Activated naive CD8-positive, alpha-beta T cell treated with anti-CD3 and anti-CD28 coated beads for 36 hours (primary cell): ENCODE measurements at places on chromosomes 1 and 21.
A peak's percentile ranks its signal among the peaks of the same experiment; 100 is the strongest.

DNA sequence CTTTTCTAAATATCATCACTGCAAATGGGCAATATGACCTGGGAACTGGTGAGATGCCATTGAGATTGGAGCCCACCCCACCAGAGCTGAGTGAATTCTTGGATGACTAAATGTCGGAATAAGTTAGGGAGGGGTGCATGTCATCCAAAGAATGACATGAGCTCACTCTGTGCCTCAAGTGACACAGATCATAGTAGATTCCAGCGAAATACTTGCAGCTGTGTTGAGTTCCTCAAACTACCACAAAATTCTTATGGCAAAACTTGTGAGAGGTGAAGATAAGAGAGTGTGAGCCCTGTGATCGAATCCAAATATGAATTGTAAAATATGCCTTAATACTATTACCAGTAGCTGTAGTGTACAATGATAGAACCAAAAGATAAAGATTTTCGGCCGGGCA, 2.3 kb upstream of the TCP10L start:
- DNase-seq, result no peak

DNA sequence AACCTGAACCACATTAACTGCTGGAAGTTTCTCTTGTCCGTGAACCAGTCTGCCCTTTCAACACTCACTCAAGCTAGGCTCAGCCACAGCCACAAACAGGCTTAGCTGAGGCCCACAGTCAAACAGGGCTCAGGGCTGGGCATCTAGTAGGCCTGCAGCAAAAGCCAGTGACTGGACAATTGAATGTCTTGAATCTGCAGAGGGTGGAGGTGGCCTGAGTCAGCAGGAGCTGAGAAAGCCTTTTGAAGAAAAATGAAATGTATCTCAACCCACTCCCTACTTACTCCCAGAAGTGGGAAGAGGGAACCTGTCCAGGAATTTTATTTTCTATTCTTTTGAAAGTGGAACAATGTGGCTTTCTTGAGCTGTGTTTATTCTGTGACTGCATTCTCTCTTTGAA, 95.4 kb downstream of the PTPRU start:
- DNase-seq, result no peak

- no peak for DNase-seq
These were observed 5.4 kb downstream of the BLACAT1 start for GRCh38 chr1:205450448-205450847.

DNA sequence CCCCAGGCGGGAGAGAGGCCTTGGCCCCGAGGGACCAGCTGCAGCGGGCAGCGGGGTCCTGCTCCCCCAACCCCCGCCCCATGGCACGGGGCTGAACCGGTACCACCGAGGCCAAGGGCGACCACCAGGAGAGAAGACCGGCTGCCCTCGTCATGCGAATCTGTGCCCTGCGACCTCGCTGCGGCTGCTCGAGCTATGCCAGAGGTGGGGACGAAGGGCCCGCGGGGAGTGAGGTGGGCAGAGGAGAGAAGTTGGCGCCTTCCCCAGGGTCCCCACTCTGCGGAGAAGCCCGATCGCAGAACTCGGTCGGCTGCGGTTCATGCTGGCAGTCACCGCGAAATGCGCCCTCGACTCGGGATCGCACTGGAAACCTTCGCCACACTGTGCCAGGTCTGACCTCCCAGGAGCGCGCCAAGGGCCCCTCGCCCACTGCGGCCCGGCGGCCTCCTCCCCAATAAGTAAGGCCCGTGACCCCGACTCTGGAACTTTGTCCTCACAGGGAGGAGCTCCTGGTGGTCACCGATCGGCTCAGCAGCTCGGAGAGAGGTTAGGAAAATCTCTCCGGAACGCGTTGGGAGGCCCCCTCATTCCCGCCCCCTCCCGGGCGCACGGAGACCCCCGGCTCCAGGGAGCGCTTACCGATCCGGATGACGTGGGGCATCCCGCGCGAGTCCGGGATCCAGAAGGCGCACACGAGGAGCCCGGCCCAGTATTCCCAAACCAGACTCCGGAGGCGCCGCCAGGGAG, 787 bp downstream of the GRIK3 start:
- no peak for DNase-seq

- no peak for DNase-seq
These were observed 31.5 kb upstream of the KCNE2 start for GRCh38 chr21:34332347-34332746.

DNA sequence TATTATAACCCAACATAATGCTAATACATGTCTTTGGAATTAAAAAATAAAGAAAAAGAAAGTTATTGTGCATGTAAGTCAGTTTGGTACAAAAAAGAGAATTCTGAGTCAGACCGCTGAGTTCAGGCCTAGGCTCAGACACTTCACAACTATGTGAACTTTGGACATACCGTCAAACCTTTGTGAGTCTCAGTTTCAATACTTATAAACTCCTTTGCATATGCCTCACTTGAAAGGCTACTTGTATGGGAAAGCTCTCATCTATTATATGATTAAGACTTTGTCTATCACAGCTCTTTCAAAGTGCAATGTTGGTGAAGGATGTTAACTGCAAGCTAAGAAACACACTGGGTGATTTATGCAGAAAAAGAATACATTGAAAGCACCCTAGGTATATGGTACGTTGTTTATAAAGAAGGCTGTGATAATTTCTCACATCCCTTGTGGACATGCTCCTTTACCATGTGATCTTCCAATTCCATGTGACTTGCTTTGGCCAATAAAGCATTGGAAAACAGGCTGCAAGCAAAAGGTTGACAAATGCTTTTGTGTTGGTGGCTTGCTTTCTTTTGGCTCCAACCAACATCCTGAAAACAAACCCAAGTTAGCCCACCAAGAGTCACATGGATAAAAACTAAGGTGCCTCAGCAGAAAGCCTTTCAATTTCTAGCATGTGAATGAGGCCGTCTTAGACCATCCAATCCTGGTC, 49.6 kb downstream of the INTS7 start:
- DNase-seq, result no peak

- DNase-seq, result no peak
These were observed 33.1 kb downstream of the MAN1C1 start for GRCh38 chr1:25649505-25650288.

GRCh38 chr1:24535021-24535424, 20.9 kb upstream of the NCMAP start:
- DNase-seq, result peak; percentile 81

DNA sequence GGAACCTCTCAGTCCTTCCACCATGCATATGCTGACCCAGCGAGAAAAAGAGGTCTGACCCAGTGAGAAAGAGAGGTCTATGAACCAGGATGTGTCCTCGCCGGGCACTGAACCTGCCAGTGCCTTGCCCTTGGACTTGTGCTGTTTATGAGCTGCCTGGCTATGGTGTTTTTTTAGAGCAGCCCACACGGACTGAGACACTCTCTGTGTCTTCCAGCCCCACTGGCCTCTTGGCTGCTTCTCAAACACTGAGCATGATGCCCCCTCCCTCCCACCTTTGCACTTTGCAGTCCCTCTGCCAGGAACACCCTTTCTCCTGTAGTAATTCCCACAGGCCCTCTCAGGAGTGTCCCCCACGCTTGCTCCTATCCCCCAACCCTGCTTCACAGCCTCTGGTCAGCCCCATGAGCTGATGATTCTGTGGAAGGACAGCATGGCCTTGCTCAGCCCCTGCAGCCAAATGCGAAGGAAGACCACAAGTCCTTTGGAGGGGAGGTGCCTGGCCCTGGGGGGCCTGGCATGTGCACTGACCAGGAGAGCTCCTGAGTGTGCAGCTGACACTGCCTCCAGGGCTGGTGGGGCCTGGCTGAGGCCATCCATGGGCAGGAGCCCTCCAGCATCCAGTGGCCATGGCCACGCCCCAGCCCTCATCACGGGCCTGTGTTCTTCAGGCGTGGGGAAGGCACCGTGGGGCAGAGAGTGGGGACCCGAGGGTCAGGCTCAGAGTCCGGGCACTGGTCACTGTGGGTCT, 23.8 kb downstream of the WNT3A start:
- DNase-seq, result no peak

DNA sequence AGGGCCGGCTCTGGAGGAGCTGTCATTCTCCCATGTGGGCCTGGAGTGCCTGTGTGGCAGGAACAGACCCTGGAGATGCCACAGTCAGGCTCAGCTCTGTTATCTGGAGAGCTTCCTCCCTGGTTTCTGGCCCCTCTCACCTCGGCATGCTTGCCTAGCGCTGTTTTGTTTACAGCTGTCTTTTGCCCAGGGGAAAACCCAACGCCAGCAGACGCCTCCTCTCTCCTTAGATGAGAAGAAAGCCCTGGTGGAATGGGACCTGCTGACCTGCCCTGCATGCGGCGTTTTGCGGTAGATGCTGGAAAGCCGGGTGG, 104.9 kb downstream of the CRYAA start:
- DNase-seq, result no peak

DNA sequence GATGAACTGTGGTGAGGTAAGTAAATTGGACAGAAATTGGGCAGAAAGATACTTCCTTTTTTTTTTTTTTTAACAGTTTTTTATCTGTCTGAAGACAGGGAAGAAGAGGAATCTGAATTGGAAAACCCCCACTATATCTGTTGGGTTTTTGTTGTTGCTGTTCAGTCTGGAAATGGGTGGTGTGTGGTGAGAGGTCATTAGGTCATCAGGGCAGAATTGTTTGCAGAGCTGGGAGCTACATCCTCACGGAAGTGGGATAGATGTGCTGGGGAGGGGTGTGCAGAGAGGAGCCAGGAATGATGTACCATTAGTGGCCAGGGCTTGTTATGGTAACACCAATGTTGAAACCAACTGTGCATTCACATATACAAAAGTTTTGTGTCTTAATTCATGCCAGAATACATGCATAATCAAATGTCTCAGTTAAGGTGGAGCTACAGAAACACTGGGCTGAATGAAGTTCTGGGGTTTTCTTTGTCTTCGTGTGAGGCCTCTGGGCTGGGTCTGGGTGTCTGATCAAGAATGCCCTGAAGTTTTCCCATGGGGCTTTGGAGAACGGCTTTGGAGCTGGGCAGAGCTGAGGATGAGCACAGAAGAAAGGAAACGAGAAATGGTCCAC, 12.4 kb downstream of the USP25 start:
- no peak for DNase-seq

DNA sequence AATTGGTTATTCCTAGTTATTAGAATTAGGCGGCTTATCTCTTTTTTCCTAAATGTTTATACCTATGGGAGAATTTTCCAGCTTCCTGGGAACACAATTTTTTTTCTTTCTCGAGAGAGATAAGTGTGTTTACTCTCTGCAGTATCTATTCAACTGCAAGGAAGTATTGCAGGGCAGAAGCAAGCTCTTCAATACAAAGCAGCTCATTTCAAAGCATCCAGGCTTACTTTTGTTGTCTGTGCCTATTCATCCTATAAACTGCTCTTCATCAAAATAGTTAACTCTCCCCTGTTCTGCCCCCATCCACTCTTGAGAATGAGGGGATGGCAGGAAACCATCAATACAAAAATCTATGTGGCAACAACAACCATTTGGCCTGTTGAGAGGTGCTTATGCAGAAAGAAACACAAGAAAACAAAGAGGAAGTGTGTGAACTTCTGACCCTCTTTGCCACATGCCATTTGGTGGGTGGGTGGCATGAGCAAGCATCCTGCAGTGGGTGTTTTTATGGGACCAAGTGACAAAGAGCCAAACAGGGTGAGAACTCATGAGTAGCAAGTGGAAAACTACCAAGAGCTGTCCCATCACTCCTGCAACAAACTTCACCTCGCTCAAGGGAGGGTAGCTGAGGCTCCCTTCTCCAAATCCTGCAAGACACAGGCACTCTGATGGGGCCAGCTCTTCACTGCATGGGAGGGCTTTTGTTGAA, 50.6 kb upstream of the MRPS6 start:
- DNase-seq, result peak; percentile 29

DNA sequence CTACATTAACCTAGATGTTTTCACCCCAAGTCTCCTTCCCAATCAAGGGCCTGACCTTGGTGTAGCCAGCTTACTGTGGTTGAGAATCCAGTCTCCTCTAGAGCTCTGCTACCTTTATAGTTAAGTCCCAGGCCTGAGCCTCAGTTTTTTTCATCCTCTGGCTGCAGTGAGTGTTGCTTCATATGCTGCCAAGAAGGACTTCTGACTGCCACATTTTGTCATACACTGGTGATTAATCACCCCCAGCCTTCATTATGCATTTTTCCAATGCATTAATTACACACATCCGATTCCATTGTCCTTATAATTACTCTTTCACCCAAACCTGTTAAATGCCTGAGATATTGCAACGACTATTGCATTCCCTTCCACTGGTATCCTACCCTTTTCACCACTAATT, 66.3 kb upstream of the FGGY start:
- DNase-seq, result no peak

DNA sequence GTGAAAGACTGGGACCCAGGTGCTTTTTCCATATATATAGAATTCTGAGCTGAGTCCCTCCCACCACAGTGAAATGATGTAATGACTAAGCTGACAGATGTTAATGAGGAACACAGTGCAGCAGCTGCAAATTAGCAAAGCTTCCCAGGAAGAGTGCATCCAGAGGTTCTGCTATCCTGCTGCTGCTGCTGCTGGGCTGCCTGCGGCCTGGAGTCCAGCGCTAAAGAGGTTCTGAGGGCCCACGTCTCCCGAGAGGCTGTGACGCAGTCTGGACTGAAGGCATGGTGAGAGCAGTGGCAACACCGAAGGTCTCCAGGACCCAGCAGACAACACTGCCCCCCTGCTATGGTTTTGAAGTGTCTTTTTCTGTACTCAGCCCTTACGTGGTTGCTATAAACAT, 63.9 kb downstream of the URB2 start:
- no peak for DNase-seq
